ENCODE measurements at places on chromosomes 2 and 18. TPM values are rescaled to one million over a fixed set of nuclear protein-coding genes. Genes with fewer than 3 reads are reported as not detected.
A peak's percentile ranks its signal among the peaks of the same experiment; 100 is the strongest.

Gene CIAO1
- polyA plus RNA-seq: 90.0 TPM

Gene NTSR2
- polyA plus RNA-seq: not detected

Gene NEB
- not detected for polyA plus RNA-seq

Gene NT5DC4
- not detected for polyA plus RNA-seq

Gene PTPN2
- polyA plus RNA-seq: 97.4 TPM

- DNase-seq: no peak
Observed at GRCh38 chr18:65942104-65942503, 191.3 kb downstream of the CDH7 start.

- no peak for DNase-seq
Observed at GRCh38 chr2:163348857-163349380, 386.9 kb downstream of the FIGN start.

DNA sequence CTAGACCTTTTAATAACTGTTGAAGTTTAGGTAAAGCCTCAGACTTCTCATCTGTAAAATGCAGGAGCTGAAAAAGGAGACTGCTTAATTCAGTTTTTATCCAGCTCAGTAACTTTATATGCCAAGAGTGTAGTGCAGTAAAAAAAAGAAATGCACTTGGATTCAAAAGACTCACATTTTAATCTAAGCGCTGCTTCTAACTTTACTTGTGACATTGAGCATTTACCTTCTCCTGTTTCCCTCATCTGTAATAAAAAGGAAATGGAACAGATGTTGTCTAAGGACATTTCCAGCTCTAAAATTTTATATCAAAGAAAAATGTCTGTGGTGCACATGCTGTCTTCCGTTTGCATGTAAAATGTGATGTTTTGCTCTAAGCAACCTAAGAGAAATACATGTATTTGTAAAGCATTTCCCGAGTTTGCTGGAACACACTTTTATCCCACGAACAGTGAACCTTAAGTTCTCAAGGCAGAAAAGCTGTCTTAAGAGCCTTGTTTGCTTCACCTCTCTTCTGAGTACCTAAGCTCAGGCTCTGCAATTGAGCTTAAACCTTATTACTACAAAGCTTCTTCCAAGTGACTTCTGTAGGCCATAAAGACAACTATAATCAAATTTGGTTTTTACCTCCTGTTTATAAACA is 24.2 kb upstream of the TANK start:
- DNase-seq: no peak

DNA sequence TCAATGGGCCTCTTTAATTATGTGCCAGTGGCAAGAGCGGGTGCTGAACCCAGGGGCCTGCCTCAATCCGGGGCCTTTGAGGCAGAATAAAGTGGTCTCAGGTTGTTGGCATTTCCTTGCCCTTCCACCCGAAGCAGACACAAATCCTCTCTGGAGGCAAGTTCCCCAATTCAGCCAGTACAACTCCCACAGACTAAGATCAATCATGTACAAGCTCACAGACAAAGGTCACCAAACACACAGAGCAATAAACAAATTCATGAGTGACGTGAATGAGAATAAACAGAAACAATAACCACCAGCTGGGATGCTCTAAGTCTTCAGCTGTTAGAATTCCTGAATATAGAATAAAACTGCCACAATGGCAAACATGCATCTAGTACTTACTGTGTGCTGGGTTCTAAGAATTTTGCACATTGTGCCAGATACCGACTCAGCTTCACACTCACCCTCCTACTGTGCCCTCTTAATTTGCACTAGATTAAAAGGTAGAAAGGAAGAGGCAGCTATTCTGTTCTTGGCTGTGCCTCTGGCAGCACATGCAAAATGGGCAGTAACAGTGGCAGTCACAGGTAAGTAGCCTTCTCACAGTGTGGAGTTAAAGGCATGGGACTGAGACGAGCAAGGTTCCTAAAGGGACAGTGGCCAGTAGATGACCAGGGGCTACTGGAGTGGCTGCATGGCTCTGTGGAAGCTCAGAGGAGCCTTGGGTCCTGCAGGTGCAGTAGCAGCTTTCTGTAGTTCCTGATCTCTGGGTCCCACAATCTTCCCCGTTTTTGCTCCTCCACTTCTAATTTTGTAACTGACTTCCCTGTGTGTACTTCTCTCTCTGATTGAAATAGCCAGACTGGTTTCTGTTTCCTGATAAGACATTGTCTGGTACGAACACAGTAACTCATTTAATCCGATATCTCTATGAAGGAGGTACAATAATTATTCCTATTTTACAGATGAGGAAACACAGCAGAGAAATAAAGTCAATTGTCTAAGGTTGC is 34.6 kb upstream of the IL1B start:
- no peak for DNase-seq

GRCh38 chr18:48040457-48041110 is 110.1 kb upstream of the SMAD2 start:
- DNase-seq: no peak

DNA sequence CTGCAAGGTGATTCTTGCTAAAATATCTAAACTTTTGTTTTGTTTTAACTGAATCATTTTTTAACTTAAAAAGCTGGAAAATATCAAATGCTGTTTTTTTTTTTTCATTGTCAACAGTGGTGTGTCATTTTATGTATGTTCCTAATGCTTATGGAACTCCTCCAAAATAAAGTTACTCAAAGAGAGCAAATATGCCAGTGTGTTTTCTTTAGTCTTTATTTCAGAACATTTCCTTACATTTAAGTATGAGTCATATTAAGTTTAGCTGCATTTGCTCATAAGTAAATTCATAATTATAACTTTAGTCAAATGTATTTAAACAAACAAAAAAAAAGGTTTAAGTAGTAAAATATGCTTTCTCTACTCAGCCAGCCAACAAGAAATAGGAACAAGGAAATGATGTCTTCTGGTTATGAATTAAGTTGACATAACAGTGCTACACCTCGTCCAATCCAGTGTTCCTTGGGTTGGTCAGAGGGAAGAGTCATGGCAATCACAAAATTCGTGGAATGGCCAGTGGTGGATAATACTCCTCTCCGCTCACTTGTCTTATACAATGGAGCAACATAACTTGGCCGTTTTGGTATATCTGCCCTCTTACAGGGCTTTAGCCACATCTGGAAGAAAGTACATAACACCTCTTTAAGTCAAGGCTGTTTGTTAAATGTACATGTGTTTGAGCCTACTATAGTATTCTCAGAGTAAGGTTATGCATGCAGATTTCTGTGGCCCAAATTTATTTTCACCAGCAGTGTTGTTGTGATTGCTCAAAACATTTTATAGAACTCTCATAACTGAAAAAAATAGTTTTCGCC is 80.7 kb downstream of the SLC39A10 start:
- DNase-seq: no peak

GRCh38 chr2:207885010-207885409 is 115.3 kb upstream of the FZD5 start:
- DNase-seq: no peak

- no peak for DNase-seq
Observed at GRCh38 chr2:216690853-216691741, 4.3 kb downstream of the IGFBP5 start.

DNA sequence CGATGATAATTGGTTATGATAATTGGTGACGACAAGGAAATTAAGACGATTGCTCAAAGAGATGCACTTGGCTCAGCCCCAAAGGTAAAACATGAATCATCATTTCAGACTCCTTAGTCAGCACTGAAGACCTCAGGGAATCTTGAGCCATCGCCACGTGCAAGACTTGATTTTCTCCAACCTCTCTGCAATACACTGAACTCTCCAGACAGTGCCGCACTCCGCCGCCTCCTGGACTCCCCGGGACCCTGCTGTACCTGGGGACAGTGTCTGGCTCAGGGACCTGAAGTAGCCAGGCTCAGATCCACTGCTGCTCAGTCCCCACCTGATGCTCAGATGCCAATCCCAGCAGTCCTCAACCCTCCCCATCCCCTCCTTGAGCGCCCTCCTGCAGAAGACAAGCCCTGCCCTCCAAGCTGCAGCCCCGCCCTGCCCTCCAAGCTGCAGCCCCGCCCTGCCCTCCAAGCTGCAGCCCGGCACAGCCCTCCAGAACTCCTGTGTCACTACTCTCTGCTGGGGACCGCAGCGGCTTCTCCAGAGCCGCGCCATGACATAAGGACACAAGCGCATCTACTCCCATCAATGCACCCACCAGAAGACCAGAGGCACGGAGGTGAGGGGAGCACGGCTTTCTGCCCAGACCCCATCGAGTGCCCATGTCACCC is 1.1 kb downstream of the TMEM18 start:
- DNase-seq: no peak

GRCh38 chr18:8389391-8390340 is 219.6 kb upstream of the RAB12 start:
- DNase-seq: no peak

- DNase-seq: peak; percentile 56
Observed at GRCh38 chr2:109331896-109332848, 203.2 kb downstream of the SH3RF3 start.

DNA sequence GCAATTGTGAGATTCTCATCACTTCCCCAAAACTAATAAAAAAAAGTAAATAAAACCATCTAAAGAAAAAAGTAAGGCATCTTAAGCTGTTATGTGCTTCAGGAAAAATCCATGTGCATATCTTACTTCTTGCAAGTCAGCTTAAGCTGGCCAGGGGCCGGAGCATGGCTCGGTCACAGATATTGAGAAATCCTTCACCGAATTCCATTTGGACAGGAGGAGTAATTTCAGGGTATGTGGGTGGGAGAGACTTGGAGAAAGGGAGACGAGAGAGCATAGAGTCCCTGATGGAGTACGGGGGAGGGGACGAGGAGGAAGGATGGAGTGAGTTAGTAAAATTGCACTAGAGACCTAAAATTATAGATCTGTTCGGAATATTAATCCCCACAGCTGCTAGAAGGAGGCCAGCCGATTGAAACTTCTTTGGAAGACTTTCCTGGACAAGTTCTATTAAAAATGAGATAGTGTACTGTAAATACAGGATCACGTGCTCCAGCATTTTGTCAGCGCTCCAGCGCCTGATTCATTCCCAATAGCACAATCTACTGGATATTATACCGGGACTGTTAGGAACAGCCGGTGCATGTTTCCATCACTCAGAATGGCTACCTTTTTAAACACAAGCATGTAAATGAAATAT is 438.5 kb downstream of the ZNF516 start:
- DNase-seq: no peak

GRCh38 chr2:5453220-5454050 is 238.7 kb upstream of the SOX11 start:
- no peak for DNase-seq

- DNase-seq: no peak
Observed at GRCh38 chr2:129667577-129667976, 311.9 kb upstream of the RAB6C start.

All from CD4-positive, CD25-positive, alpha-beta regulatory T cell (primary cell).